ENCODE measurements at places on chromosomes 7 and 10. TPM values are rescaled to one million over a fixed set of nuclear protein-coding genes. Genes with fewer than 3 reads are reported as not detected.

The SMO gene
- polyA plus RNA-seq, result not detected

The FKBP14 gene
- 3.1 TPM for polyA plus RNA-seq

The EPO gene
- not detected for polyA plus RNA-seq

The SLC13A1 gene
- polyA plus RNA-seq, result 0.22 TPM

The IDI2 gene
- not detected for polyA plus RNA-seq

The IL2RA gene
- 1.1 TPM for polyA plus RNA-seq

GRCh38 chr10:73762915-73763314 is 18.7 kb downstream of the SEC24C start:
- no peaks in the 10 kb centered on the region for H3K27me3 ChIP-seq
- H3K4me1 ChIP-seq, result no peaks in the 10 kb centered on the region
- no peak overlapping the region for H3K27ac ChIP-seq
- no peak for DNase-seq
- no peak overlapping the region for H3K4me3 ChIP-seq
- peaks cover 22% of the 10 kb centered on the region for H3K36me3 ChIP-seq

DNA sequence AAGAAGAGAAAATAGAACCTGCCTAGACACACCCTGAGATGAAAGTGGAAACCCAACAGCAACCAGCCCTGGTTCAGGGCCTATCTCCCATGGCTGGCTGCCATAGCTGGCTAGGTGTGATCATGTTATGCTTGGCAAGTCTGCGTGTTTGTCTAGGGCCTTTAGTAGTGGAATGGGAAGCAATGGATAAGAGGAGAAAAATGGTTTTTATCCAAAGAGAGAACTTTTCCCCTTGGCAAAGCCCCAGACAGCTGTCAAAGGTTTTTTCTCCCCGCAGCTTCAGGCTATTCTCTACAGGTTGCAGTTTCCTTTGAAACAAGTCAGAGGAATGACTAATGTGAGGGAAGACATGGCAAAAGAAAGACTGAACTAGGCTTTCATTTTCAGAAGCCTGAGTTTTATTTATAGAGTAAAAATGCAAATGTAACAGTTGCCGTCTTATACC is 161.5 kb downstream of the SEMA3D start:
- no peaks in the 10 kb centered on the region for H3K36me3 ChIP-seq
- peak; percentile 38 for DNase-seq
- no peaks in the 10 kb centered on the region for H3K27me3 ChIP-seq
- H3K27ac ChIP-seq, result no peak overlapping the region
- H3K4me3 ChIP-seq, result no peak overlapping the region

DNA sequence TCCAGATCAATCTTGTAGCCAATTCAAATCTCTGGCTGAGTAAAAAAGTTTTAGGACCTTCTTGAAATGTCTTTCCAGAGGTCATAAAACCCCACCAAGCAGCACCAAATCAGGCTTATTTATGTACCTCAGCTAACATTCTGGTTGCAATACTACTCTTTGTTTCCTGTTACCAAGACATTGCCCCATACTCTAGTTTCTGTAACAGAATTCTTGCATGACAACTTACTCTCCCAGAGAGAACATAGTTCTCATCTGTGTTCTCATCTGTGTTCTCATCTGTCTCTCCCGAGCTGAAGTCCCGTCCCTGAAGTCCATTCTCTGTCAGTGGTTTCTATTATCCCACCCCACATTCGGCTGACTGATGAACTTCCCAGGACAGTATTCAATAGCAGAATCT is 1285.1 kb downstream of the XPNPEP1 start:
- H3K36me3 ChIP-seq, result no peaks in the 10 kb centered on the region
- no peaks in the 10 kb centered on the region for H3K27me3 ChIP-seq
- no peak overlapping the region for H3K27ac ChIP-seq
- H3K4me1 ChIP-seq, result no peaks in the 10 kb centered on the region

DNA sequence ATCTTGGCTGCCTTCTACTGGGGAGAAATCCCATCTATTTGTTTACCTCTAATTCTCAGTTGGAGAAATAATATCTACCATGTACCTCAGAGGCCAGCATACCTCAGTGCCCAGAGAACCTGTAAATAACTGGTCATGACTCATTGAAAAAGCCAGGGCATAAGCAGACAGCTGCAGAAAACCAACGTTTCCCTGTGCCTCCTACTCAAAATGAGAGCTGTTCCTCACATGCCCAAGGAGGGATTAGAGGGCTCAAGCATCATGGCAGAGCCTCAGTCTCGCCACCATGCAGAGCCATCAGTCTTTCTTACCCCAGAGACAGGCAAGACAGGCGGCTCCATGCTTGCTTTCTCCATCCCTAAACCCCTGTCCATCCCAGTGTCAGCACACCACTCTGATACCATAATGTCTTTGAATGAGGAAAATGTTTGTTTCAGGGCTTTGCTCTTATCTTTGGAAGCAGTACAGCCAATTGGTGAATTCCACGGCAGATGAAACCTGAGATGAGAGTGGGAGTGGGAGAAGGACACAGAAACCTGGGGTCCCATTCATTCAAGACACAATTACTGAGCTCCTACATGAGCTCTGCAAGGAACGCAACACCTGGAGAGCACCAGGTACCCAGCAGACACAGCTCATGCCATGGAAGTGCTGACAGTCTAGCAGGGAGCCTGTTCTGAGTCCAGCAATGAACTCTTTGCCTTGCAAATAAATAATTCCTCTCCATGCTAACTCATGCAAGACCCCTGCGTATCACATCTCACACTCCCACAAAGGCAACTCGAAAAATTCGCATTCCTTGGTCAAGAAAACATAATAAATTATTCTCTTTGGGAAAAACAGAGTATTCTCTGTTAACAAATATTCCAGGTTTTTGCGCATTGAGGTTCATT is 21.1 kb downstream of the PON1 start:
- H3K27me3 ChIP-seq, result peaks cover 8% of the 10 kb centered on the region
- no peaks in the 10 kb centered on the region for H3K36me3 ChIP-seq

DNA sequence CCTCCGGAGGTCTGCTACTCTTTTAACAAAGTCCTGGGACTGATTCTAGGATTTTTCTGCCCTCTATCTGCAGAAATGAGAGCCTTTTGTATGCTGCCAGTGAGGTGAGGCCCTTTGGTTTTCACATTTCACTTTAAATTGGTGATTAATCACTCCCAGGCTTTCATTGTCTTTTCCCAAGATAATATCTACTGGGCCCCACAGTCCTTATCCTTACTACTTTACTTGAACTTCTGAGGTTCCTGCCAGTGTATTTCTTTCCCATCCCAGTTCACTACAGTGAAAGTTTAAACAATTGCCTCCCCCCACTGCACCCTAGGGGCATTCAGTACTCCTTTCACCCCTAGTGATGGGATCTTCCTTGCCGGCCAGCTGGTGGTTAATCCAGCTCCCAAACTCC is 127.4 kb upstream of the INHBA start:
- H3K36me3 ChIP-seq, result no peaks in the 10 kb centered on the region
- DNase-seq, result no peak
- H3K4me3 ChIP-seq, result no peak overlapping the region
- no peak overlapping the region for H3K27ac ChIP-seq
- no peaks in the 10 kb centered on the region for H3K4me1 ChIP-seq
- no peaks in the 10 kb centered on the region for H3K27me3 ChIP-seq

GRCh38 chr10:84406561-84406960 is 78.2 kb downstream of the CCSER2 start:
- DNase-seq, result no peak
- no peaks in the 10 kb centered on the region for H3K4me1 ChIP-seq
- H3K27me3 ChIP-seq, result no peaks in the 10 kb centered on the region
- H3K27ac ChIP-seq, result no peak overlapping the region
- no peak overlapping the region for H3K4me3 ChIP-seq
- peaks cover 3% of the 10 kb centered on the region for H3K36me3 ChIP-seq

GRCh38 chr7:44381494-44382220 is 56.3 kb upstream of the CAMK2B start:
- peaks cover 7% of the 10 kb centered on the region for H3K36me3 ChIP-seq
- DNase-seq, result no peak
- H3K4me3 ChIP-seq, result no peak overlapping the region
- H3K4me1 ChIP-seq, result no peaks in the 10 kb centered on the region
- H3K27me3 ChIP-seq, result no peaks in the 10 kb centered on the region

GRCh38 chr10:18214691-18215563 is 74.7 kb downstream of the CACNB2 start:
- no peaks in the 10 kb centered on the region for H3K27me3 ChIP-seq
- DNase-seq, result peak; percentile 64
- no peaks in the 10 kb centered on the region for H3K4me1 ChIP-seq
- no peak overlapping the region for H3K27ac ChIP-seq

DNA sequence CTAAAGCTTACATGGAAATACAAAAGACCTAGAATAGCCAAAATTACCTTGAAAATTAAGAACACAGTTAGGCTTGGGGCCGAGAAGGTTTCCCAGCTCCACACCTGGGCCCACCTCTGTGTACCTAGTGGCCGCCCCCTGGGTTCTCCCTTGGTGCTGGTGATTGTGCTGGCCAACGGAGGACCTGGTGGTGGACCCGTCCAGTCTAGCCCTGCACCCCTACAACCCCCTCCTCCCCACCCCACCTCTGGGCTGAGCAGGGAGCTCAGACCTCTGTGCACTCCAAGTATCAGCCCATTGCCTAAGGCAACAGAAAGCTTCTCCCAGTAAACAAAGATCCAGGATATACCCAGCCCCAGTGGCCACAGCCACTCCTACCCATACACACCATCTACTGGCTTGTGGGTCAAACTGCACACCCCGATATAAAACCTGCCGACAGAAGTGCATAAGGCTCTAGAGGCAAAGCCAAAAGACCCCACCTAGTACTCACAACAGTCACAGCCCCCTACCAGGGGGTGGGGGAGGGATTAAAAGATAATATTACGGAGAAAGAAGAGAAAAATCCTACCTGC is 105.0 kb upstream of the DIP2C start:
- no peak overlapping the region for H3K4me3 ChIP-seq
- H3K27ac ChIP-seq, result no peak overlapping the region
- peaks cover 2% of the 10 kb centered on the region for H3K27me3 ChIP-seq
- peak; percentile 8 for DNase-seq

GRCh38 chr7:69883399-69883891 is 285.2 kb downstream of the AUTS2 start:
- no peaks in the 10 kb centered on the region for H3K36me3 ChIP-seq
- H3K27ac ChIP-seq, result no peak overlapping the region
- H3K4me1 ChIP-seq, result no peaks in the 10 kb centered on the region
- DNase-seq, result no peak
- H3K27me3 ChIP-seq, result no peaks in the 10 kb centered on the region
- H3K4me3 ChIP-seq, result no peak overlapping the region

DNA sequence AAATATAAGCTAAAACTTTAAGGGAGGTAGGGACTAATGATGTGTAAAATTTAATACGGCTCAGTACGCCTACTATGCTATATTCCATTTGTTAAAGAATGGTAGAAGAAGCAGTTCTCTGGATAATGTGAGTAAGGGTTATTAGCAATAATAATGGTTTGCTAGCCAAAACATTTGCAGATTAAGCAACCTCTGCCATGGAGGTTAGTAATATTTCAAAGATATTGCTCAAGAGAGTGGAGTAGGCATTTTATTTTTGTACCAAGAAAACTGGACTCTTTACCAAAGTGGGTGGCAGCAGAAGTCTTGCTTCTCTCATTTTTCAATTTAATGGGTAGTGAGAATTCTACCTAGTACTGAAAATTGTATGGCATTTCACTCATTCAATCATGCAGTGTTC is 158.9 kb upstream of the TMEM106B start:
- no peak overlapping the region for H3K27ac ChIP-seq
- no peaks in the 10 kb centered on the region for H3K4me1 ChIP-seq
- no peaks in the 10 kb centered on the region for H3K36me3 ChIP-seq
- no peak for DNase-seq
- no peaks in the 10 kb centered on the region for H3K27me3 ChIP-seq

DNA sequence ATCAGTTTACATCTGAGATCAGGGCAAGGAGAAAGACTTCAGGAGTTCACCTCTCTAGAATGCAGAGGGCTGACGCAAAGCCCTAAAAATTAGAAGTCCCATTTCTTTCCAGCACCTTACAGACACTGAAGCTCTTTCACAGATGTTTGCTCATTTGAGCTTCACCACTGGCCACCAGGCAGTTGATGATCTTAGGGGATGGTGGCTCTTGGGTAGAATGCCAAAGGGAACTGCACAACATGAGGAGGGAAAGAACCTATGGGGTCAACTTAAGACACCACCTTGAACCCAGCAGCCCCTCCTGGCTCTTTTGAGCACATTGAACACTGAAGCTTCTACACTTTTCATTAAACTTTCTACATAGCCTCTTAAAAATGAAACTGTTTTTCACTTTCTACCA is 390.3 kb upstream of the CELF2 start:
- H3K27ac ChIP-seq, result no peak overlapping the region
- no peaks in the 10 kb centered on the region for H3K4me1 ChIP-seq
- H3K4me3 ChIP-seq, result no peak overlapping the region
